ENCODE measurements at places on chromosomes 4 and X.

DNA sequence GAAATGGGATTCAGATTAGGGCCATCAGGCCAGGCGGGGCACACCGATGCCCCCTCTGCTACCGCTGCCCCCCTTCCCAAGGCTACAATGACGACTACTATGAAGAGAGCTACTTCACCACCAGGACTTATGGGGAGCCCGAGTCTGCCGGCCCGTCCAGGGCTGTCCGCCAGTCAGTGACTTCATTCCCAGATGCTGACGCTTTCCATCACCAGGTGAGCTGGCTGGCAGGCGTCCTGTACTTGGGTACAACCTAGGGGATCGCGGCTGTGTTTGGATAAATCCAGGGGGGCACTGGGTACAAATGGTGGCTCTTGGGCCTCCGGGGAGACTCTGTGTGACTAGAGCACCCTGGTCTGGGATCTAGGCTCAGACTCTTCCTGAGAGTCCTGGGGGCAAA is 1.1 kb downstream of the EMD start:
- no peak for DNase-seq

DNA sequence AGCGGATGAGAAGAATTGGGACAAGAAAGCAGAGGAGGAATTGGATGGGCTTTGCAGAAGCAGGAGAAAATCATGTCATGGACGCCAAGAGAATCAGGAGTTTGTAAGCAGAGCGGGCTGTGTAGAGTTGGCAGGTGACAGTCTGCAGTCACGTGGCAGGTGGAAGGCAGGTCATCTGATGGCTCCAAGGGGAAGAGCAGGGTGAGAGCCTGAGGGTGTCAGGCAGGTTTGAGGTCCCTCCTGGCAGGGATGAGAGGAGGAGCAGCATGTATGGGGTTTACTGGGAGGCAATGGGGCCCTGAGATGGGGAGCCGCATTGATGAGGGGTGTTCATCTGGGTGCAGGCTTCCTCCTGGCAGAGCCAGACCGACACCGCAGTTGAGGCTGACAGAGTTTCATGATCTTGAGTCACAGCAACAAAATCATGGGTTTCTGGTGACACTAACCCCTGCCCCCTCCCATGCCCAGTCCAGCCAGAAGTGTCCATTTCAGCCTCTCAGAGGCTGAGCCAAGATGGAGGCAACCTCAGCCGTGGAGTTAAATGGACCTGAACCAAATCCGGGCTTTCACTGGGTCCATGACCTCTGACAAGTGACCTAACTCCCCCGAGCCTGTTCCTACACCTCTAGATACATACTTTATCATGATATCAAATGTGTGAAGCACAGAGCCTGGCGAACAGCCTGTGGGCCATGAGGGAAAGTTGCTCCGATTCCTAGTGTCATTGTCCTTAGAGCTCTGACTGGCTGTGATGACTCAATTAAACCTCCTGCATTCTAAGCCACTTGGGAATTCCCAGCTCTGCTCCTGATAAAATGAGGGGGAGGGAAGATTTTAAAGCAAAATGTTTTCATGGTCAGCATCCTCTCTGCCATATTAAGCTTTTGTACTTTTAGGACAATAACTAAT is 36.1 kb downstream of the EVC start:
- no peak for DNase-seq

DNA sequence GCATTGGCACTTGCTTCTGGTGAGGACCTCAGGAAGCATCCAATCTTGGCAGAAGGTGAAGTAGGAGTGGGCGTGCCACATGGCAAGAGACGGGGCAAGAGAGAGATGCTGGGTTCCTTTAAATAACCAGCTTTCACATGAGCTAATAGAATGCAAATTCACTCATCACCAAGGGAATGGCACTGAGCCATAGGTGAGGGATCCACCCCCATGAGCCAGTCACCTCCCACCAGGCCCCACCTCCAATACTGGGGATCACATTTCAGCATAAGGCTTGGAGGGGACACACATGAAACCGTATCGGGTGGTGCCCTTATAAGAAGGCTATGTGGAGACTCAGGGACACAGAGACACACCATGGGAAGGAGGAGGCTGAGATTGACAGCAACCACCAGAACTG is 140.0 kb upstream of the MSX1 start:
- no peak for DNase-seq

DNA sequence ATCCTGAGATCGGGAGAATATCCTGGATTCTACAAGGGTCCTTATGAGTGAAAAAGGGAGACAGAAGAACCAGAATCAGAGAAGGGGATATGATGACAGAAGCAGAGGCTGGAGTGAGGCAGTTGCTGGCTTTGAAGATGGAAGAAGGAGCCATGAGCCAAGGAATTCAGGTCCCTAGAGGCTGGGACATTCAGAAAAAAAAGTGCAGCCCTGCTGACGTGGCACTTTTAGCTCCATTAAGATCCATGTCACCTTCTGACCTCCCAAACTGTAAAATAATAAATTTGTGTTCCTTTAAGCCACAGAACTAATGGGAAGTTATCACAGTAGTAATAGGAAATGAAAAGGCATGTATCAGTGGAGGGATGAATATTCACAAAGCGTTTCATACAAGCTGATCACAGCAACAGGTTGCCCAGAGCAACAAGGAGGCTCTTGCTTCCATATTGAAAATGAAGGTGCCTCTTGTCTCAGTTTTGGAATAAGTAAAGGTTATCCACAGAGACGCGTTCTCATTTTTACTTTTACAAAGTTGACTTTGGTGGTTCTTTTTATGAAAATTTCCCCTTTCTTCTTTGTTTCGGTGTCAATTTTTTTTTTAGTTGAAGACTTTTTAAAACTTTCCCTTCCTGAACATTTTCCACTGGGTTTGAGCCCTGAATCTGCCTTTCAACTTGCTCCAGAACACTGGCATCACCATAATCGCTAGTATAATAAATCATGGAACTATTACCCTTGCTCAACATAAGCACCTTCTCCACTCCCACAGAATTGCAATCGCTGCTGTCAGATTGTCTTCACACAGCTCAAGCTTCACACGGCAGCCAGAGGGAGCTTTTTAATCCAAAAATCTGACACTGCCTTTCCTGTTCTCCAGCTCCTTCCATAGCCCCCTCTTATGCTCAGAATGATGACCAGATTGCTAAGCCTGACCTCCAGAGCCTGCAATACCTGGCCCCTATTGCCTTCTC is 127.6 kb upstream of the RBPJ start:
- DNase-seq, result no peak

DNA sequence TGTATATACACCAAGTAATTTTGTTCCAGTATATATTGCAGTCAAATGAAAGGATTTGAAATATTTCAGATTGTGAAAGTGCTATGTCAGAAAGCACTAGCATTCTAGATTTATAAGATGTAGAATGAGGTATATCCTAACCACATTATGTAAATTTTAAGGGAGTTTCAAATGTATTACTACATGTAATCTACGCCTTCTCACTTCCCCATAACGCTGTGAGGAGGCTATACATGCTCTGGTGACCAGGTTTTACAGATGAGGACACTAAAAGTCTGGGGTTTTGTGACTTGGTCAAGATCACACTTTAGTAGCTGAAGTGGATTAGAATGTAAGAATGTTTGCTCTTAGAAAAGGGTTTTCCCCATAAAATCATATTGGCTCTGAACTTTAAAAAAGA is 8.1 kb downstream of the ENPEP start:
- DNase-seq, result no peak

DNA sequence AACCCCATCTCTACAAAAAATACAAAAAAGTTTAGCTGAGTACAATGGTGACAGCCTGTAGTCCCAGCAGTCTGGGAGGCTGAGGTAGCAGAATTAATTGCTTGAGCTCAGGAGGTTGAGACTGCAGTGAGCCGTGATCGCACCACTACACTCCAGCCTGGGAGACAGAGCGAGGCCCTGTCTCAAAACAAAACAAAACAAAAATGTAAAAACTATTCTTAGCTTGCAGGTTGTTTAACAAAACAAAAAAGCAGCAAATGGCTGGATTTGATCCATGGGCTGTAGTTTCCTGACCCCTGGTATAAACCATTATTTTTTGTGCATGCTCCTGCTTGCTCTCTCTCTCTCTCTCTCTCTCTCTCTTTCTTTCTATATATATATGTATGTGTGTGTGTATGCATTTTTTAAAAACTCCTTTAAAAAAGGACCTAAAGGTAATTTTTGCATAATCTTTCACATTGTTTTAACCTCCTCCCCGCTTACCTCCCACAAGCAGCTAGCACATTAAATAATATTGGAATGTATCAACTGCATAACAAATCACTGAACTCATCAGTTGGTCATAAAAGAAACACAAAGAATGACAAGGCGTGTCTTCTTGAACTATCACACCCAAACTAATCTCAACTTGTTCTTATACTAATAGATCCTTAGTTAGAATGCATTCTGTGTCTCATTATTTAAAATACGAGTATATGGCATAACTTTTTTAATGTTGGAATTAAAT is 4.8 kb downstream of the AREG start:
- DNase-seq, result no peak

- no peak for DNase-seq
These were observed 36.0 kb downstream of the PTTG2 start for GRCh38 chr4:37995981-37996775.

DNA sequence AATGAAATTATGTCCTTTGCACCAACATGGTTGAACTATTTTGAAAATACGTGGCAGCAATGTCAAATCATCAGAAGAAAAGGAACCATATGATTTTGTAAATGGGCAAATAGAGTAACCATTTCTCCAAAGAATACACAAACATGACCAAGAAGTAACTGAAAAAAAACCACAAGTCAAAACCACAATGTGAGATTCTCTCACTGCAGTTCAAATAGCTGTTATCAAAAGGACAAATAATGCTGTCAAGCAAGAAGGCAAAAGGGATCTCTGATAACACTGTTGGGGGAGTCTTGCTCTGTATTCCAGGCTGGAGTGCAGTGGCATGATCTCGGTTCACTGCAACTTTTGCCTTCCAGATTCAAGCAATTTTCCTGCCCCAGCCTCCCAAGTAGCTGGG is 280.8 kb upstream of the ZCCHC13 start:
- no peak for DNase-seq

- no peak for DNase-seq
These were observed 18.4 kb downstream of the DDX3X start for GRCh38 chrX:41352329-41352838.

DNA sequence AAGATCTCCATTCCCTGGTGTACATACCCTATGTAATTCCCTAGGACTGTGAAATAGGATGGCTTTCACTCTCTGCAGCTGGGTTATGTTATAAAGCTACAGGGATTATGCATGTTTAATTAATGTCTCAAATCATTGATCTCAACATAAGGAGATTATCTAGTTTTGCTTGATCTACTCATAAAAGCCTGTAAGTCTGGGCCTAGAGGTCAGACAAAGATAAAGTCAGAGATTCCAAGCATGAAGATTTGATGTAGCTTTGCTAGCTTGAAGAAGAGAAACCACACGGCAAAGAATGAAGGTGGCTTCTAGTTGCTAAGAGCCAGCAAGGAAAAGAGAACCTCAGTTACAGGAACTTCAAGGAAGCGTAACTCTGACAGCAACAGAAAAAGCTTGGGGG is 456.9 kb downstream of the CCSER1 start:
- DNase-seq, result no peak

- DNase-seq, result no peak
These were observed 239.1 kb downstream of the EVC2 start for GRCh38 chr4:5469151-5469775.

DNA sequence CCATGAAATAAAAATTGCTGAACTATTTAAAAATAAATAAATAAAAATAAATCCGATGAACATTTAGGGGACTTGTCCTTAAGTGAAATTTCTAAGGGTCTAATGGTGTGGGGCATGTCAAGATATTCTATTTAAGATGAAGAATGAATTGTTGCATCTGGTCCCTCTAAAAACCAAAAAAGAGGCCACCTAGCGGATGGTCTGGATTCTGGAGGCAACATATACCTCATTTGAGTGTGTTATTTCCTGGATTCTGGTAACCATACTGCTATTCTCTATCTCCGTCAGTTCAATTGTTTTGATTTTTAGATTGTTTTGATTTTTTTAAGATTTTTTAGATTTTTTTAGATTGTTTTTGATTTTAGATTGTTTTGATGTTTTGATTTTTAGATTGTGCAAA is 28.3 kb downstream of the AGTR2 start:
- no peak for DNase-seq

GRCh38 chrX:18045436-18045835 is 175.2 kb downstream of the BEND2 start:
- DNase-seq, result no peak

GRCh38 chr4:174847801-174848427 is 18.9 kb upstream of the GLRA3 start:
- DNase-seq, result no peak

GRCh38 chr4:184751585-184751956 is 17.7 kb upstream of the CENPU start:
- DNase-seq, result no peak

DNA sequence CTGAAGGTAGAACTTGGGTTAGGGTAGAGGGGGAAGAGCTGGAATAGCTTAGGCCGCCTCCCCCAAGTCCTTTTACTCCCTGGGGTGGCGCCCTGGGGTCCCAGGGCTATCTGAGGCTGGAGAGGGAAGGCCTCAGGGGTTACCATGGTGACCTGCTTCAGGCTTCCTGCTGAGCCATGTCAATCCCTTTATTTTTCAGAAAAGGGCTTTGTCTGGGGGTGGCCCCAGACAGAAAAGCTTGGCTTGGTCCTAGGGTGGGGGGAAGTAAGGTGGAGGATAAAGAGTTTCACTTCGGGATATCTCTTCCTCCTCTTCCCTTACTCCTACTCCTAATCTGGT is 6.3 kb downstream of the EFNB1 start:
- DNase-seq, result no peak

DNA sequence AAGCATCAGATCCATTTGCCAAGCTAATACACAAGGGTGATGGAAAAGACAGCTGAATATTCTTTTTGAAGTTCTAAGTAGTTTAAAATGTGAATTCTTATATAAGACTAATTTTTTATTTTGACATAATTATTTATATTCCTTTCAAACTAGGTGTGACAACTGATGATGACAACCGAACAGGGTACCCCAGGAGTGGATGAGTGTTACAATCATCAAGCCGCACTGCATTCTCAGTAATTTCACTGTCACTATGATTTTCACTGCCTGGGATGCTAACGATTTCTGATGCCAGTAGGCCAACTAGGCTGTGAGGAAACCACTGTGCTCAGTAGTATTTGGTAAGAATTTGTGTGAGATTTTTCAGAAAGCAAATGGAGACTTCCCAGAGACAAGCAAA is 317.5 kb downstream of the ARAP2 start:
- no peak for DNase-seq

DNA sequence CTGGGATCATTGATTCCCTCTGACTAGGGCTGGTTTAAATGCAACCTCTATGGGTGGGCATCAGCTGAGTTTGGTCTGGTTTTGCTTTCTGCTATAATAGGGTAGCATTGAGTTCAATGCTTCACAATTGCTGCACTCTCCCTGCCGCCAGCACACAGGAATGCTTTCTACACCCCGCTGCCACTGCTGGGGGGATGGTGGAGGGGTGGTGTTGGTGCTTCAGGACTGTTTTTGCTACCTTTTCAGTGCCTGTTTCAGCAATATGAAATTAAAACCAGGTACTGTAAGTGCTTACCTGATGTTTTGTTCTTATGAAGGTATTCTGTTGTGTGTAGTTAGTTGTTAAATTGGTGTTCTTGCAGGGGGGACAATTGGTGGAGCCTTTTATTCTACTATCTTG is 67.7 kb downstream of the GNL3L start:
- DNase-seq, result no peak

- no peak for DNase-seq
These were observed 3.8 kb downstream of the ZFX start for GRCh38 chrX:24153178-24153795.

- no peak for DNase-seq
These were observed 41.5 kb downstream of the F11 start for GRCh38 chr4:186307497-186307896.

Measured in A549 (cell line).